Kidney glomerular epithelial cell (primary cell): ENCODE measurements at places on chromosomes 12 and 14.

- DNase-seq, result peak; percentile 32
Observed at GRCh38 chr14:22226381-22226780, 362.6 kb downstream of the DAD1 start.

- no peak for DNase-seq
Observed at GRCh38 chr12:2639020-2639298, 155.8 kb upstream of the FKBP4 start.

- no peak for DNase-seq
Observed at GRCh38 chr14:59182641-59183040, 5.8 kb upstream of the DAAM1 start.

- DNase-seq, result no peak
Observed at GRCh38 chr14:100649173-100649519, 61.9 kb upstream of the BEGAIN start.

DNA sequence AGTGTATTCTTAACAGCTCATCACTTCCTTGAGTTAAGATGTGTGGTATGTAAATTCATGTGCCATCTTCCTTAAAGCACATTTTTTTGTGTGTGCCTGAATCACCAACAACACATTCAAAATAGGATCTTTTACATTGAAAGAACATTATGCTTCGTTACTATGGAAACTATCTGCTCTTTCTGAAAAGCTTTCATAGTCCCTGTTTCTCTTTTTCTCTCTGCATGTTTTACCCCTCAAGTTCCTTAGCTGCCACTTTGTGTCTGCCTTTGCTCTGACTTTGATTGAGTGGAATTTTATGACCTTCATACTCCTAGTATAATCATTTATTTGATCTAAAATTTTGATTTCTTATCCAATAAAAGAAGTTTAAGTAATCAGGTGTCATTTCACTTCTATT lies 880.3 kb upstream of the FOXG1 start:
- no peak for DNase-seq
